ENCODE measurements at places on chromosomes 2 and 18. TPM values are rescaled to one million over a fixed set of nuclear protein-coding genes. Genes with fewer than 3 reads are reported as not detected.

GRCh38 chr2:236302555-236302954 is 38.3 kb upstream of the ASB18 start:
- no peak for DNase-seq

DNA sequence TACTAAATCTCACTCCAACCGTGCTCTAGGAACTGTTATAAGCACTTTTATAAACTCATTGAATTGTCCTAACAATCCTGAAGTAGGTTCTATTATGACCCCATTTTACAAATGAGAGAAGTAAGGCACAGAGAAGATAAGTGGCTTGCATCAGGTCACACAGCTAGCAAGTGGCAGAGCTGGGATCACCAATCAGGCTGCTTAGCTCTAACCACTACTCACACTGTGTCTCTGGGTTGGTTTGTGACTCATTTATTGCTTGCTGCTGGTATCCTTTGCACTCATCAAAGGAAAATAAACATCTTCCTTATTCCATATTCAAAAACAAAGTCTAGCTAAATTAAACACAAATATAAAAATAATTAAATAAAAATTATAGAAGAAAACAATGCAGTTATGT is 42.5 kb upstream of the IL1R2 start:
- no peak for DNase-seq

The TXNDC2 gene
- total RNA-seq = not detected

DNA sequence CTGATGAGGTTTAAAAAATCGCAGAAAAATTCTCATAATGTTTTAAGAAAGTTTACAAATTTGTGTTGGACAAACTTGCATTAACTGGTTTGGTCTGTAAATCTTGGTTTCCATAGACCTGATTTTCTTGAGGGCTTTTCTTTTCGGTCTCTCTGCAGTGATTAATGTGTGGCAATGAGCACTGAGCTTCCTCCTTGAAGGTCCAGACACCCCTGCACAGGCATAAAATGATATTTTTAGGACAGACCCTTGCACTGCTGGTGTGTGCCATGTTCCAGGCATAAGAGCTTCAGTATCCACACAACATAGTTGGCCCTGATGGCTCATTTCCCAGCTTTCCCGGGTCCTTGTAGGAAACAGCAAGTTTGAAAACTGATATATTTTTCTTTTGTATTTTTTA is 33.7 kb downstream of the MRPL33 start:
- DNase-seq = no peak

GRCh38 chr2:172510548-172510947 is 45.3 kb upstream of the PDK1 start:
- no peak for DNase-seq

- peak; percentile 77 for DNase-seq
These were observed 215.1 kb upstream of the TRIB2 start for GRCh38 chr2:12501469-12502158.

- DNase-seq = no peak
These were observed 230.1 kb downstream of the LRRTM1 start for GRCh38 chr2:80074321-80075070.

- DNase-seq = no peak
These were observed 3.8 kb downstream of the LIPG start for GRCh38 chr18:49565612-49566011.

The C18orf54 gene
- 4.2 TPM for total RNA-seq

- no peak for DNase-seq
These were observed 88.7 kb upstream of the ATP8B1 start for GRCh38 chr18:57891707-57892391.

All from naive thymus-derived CD8-positive, alpha-beta T cell (primary cell).